ENCODE measurements at places on chromosomes 1 and 21.
A peak's percentile ranks its signal among the peaks of the same experiment; 100 is the strongest.

DNA sequence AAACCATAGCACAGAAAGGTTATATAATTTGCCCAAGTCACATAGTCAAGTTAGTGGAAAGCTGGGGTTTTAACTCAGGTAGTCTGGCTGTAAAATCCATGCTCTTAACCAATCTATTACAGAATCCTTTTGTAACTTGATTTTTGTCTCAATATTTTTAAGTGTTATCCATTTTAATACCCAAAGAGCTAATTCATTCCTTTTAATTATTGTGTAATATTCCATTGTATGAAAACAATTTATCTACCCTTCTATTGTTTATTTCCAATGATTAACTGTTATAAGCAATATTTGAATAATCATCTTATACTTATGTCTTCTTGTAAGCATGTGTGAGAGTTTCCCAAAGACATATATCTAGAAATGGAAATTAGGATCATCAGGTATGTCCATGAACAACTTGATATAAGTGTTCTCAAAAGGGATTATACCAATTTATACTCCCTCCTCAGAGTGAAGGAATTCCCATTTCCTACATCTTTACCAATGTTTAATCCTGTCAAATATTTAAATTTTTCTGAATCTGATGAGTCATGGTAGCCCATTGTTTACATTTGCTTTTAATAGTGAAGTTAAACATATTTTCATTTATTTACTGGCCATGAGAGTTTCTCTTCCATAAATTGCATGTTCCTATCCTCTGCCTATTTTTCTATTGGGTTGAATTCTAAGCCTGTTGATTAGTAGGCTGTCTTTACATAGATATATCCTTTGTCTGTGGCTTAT, 13.9 kb downstream of the TEX50 start:
- no peak for DNase-seq

DNA sequence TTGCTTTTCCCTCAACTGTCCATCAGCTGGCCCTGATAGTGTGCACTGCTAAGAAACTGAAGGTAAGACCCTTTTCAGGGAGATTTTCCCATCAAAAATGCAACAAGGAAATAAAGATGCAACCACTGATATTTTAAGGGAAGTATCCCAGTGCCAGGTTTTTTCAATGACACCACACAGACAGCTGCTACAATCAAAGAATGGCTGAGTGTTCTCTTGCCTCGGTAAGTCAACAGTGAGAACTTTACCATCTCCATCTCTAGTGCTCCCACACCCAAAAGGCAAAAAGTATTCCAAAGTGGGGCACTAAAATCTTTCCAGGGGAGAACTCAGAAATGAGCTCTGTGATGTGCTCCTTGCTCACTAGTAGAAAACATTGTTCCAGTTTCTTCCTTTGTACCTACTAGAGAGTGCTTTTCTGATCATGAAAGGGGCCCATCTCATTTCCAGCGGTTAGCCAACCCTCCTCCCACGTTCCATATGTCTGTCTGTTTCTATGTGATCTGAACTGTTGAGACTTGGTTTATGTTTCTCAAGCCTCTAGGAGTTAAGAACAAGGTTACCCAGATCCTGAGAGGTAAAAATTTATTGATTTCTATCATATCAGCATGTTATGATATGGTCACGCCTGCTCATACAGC, 67.6 kb upstream of the NEK2 start:
- no peak for DNase-seq

GRCh38 chr1:247401310-247402119, 14.5 kb upstream of the NLRP3 start:
- DNase-seq: no peak

DNA sequence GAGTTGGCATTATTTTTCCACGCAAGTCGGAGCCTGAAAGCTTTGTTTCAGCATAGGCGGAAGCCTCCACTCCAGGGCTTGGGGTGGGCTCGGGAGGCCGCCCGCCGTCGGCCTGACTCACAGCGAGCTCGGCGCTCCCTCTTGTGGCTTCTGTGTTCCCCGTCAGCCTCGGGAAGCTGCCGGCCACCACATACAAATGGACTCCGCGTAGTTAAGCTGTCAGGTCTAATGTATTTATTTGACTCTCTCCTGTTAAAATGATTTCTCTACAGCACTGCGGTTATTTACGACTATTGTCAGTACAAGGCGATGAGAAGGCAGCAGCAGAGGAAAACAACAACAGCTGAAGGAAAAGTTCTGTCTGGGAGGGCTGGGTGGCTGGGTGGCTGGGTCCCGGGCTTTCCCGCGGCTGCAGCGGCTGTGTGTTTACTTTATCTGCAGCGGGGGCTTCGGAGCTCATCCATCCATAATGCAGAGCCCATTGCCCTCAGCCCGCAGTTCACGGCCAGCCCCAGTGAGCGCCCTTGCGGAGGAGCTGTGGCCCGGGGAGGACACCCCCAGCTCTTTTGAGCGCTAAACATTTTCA, 375.7 kb upstream of the CAMK1G start:
- peak; percentile 11 for DNase-seq

DNA sequence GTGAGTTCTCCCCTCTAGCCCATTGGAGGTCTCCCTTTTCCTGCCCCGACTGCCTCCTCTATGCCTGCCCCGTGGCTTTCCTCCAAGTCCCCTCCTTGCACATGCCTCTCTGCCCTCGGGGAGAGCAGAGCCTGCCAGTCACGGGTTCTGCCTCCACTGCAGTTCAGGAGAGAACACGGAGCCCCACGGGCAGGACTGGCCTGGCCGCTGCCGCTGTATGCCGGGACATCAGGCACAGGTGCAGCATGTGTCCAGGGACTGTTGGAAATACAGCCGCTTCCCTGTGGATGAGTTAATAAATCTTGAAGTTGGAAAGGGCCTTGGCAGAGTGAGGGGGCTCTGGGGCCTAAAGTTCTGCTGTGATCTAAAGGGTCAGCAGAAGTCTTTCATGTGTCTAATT, 676.6 kb downstream of the MATN1 start:
- DNase-seq: no peak

GRCh38 chr1:155975375-155976061, 2.8 kb downstream of the ARHGEF2 start:
- DNase-seq: no peak

DNA sequence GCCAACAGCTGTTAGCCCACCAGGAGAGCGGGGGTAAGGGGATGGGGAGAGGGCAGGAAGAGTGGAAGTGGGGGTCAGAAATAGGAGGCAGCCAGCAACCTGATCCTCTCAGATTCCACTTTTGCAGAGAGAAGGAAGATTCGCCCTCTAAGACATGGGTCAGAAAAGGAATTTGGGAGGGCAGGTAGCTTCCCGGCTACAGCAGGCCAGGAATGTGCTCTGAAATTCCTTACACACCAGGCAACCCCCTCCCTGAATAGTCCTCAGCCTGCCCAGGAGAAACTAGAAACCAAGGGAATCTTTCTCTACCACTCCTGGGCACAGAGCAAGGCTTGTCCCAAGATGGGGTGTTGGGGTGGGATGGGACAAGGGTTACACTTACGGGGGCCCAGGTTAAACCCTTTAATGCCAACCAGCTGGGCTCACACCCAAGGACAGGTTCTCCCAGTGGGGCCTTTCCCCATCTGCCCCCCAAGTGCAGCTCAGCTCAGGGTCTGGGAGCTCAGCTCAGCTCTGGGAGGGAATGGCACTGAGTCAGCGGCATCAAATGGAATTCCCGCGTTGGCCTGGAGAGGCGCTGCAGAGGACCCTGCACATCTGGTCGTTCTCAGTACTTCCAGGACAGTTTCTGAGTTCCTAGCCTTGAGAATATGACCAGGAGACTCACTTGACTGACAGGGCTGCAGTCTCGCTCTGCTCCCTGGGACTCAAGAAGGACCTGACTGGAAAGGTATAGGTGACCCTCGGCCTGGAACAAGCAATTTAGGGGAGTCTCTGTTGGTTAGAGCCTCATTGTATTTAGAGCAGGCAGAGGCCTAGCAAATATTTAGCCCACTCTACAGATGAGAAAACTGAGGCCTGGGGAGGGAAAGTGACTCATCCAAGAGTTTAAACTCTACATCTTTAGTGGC, 761 bp downstream of the TNNT2 start:
- DNase-seq: no peak

GRCh38 chr1:26820784-26821269, 5.7 kb upstream of the ZDHHC18 start:
- no peak for DNase-seq

DNA sequence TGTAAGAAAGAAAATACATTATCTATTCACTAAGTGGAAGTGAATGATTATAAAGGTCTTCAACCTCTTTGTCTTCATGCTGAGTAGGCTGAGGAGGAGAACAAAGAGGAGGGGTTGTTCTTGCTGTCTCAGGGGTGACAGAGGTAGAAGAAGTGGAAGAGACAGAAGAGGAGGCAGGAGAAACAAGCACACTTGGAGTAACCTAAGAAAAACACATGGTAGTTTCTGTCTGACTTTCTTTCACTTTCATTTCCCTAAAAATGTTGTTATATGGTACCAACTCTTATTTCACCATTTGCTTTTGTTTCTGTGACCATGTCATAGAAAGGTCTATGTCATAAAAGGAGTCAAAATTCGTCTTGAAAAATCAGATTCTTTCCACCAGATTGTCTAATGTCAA, 696.6 kb upstream of the BRINP3 start:
- no peak for DNase-seq

DNA sequence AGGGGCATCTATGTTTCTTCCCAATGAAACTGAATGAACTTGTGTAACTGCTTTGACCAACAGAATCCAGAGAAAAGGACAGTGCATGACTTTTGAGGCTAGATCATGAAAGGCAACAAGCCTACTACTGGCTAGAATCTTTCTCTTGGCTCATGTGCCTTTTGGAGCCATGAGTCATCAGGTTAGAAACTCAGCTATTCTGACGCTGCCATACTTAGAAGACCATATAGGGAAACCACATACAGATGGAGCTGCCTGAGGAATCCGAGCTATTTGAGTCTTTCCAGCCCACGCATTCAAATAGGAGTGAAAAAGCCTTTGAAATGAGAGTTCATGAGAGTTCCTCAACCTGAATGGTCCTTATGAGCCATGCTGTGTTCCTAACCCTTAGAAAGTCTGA, 738.5 kb upstream of the CHRM3 start:
- DNase-seq: no peak

- no peak for DNase-seq
These were observed 67.0 kb downstream of the XCL2 start for GRCh38 chr1:168476588-168477385.

DNA sequence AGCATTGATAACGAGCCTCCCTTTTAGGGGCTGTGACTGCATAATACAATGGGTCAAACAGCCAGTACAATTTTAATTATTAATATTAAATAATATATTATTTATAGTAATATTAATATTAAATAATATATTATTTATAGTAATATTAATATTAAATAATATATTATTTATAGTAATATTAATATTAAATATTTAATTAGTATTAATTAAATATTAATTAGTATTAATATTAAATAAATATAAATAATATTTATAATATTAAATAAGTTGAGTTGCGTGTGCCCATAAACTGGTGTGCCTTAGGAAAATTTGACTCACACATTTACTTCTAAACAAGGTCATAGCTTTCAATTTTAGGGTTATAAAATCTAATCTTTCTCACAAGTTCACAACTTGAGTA, 509.3 kb upstream of the RGS18 start:
- no peak for DNase-seq

- DNase-seq: no peak
These were observed 25.6 kb downstream of the CHML start for GRCh38 chr1:241614572-241614971.

DNA sequence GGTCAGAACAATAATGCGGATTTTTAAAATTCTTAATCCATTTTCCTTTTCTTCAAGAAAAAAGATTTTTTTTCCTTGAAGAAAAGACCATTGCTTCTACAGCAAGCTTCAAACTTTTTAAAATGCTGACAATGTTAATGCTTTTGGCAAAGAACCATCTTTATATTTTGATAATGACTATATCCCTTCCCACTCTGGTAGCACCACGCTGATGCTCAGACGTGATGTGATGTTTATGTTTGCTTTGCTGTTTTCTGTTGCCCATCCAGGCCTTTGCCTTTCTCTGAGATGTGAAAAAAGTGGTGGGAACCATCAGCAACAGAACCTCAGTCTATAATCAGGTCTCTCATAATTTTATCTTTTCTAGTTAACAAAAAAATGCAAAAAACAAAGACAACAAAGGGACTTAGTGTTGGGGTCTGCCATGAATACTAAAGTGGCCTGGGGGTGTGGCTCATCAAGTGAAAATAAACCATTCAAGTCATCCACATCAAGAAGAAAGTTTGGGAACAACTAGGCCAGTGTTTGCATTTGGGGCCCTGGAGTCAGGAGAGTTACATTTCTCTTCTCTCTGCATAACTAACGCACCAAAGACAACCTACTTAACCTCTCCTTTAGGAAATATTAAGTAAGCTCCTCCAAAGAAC, 244.6 kb upstream of the DMRTA2 start:
- DNase-seq: no peak

DNA sequence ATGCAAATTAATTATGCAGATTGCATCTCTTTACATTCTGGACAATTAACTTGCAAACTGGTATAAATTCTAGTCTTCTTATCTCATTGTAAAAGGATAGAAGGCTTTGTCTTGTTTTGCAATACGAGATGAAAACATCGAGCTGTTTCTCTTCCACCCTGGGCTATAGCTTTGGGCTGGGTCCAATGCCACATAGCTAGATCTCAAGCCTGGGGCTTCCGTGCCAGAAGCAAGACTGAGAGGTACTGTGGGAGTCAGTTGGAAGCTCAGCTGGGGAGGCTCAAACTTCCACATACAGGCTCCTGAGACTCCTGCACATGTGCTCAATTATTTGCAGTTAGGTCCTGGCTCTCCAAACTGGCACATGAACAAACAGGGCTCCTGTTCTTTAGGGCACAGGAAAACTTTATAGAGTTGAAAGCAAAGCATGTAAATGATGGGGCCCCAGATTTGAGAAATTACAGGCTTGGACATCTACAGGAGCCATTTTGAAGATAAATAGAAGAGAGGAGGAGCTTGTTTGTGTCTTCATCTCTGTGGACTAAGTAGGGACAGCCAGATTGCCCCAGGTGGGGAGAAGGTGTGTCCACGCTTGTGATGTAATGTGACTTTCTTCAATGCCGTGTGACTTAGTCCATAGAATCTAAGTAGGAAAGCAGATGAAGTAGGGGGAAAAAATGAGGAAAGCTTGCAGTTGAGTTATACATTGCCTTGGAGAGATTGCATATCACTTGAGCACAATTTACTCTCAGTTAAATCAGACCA, 65.9 kb upstream of the SIPA1L2 start:
- no peak for DNase-seq

- no peak for DNase-seq
These were observed 132.4 kb upstream of the LMO4 start for GRCh38 chr1:87196110-87196827.

GRCh38 chr1:222749927-222750326, 12.9 kb downstream of the FAM177B start:
- DNase-seq: no peak

- no peak for DNase-seq
These were observed 19.9 kb downstream of the PLA2G4A start for GRCh38 chr1:186848509-186849130.

- no peak for DNase-seq
These were observed 703 bp upstream of the KRTAP12-1 start for GRCh38 chr21:44682580-44683151.

DNA sequence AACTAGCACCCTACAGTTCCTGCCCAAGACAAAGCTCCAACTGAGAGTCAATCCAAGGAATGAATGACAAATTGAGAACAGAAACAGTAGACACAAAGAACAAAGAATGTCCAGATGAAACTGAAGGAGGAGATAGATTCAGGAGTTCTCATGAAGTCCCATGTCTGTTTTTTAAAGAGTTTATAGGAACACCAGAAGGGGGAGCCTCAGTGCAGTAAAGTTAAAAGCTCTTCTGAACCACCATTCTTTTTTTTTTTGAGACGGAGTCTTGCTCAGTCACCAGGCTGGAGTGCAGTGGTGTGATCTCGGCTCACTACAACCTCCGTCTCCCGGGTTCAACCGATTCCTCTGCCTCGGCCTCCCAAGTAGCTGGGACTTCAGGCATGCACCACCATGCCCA, 323.6 kb downstream of the MRPL39 start:
- no peak for DNase-seq

Data from stimulated activated CD4-positive, alpha-beta T cell treated with anti-CD3 and anti-CD28 coated beads, Interleukin-12 subunit alpha, Interleukin-12 subunit beta, amount 100 ng/mL, for 4 hours (primary cell).